Anterior cingulate cortex (tissue), 58 donors: ENCODE measurements at places on chromosomes 3 and 15.

GRCh38 chr3:14363991-14364390, 38.4 kb upstream of the SLC6A6 start:
- no peak for DNase-seq

DNA sequence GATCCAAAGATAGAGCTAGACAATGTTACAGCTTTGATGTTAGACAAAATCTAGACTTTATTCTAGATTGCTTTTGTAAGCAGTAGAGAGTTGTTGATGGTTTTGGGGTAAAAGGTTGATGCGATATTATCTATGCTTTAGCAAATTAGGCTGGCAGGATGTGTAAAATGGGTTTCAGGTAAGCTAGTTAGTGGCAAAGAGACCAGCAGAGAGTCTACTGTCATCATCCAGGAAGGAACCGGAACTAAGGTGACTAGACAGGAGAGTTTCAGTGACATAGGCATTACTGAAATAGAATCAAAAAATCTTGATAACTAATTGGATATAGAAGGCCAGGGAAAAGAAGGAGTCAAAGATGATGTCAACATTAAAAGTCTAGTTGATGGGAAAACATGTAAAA, 11.1 kb downstream of the OR5K2 start:
- no peak for DNase-seq

GRCh38 chr15:86906376-86906775, 826.7 kb downstream of the AGBL1 start:
- no peak for DNase-seq

DNA sequence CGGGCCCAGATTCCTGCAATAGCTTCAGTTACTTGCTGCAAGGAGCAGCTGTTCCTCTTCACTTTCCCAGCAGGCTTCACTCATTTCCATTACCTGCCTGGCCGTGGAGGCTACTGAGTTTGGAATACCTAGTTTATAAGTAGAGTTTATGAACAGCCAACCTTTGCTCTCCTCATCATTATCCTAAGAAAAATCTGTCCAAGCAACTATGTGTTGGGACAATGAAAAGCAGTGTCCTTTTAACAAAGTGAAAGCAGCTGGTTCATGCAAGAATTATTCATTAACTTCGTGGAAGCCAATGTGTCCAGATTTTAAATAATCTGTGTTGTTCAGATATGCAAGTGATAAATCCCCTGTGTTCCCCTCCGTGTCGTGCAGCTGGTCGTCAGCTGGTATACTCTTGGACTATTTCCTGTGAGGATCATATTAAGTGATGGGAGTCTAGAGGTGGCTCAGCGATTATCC, 39.3 kb upstream of the SSR3 start:
- DNase-seq = no peak

- DNase-seq = no peak
Measured at GRCh38 chr3:171293142-171293782, 166.9 kb downstream of the TNIK start.
